ENCODE measurements at places on chromosomes 1 and 21.

GRCh38 chr1:28428012-28428411 is 58.5 kb downstream of the PHACTR4 start:
- peak overlapping the region; percentile 2 for H3K27ac ChIP-seq
- H3K4me3 ChIP-seq = no peak overlapping the region
- no peaks in the 10 kb centered on the region for H3K36me3 ChIP-seq
- H3K4me1 ChIP-seq = peaks cover 15% of the 10 kb centered on the region
- H3K27me3 ChIP-seq = no peaks in the 10 kb centered on the region
- DNase-seq = no peak

GRCh38 chr1:220824031-220824989 is 37.6 kb downstream of the MTARC1 start:
- no peaks in the 10 kb centered on the region for H3K4me1 ChIP-seq
- no peak for DNase-seq
- no peaks in the 10 kb centered on the region for H3K36me3 ChIP-seq
- H3K27me3 ChIP-seq = peaks cover 7% of the 10 kb centered on the region
- no peak overlapping the region for H3K27ac ChIP-seq

GRCh38 chr21:36547464-36547863 is 67.5 kb upstream of the CLDN14 start:
- no peaks in the 10 kb centered on the region for H3K4me1 ChIP-seq
- H3K4me3 ChIP-seq = no peak overlapping the region
- no peak overlapping the region for H3K27ac ChIP-seq
- peaks cover 5% of the 10 kb centered on the region for H3K27me3 ChIP-seq
- H3K36me3 ChIP-seq = no peaks in the 10 kb centered on the region

DNA sequence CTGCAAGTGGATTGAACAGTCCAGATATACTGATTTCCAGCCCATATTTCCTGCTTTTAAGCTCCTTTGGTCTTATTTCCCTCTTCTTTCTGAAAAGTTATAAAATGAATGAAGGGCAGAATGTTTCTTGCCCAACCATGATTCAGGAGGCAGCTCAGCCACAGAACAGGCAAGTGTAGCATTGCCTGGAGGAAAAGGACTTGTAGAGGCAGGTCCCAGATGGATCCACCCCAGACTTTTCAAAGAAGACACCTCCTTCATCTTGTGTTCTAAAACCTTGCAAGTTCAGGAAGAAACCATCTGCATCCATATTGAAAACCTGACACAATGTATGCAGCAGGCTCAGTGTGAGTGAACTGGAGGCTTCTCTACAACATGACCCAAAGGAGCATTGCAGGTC is at the start of gene CLCA2:
Gene CLCA2 (plus strand): TSS at position 299 of the 400 bp plus-strand sequence. CDS start 77 bp downstream, at position 376.
- H3K27ac ChIP-seq = no peak within 1 kb of the TSS
- H3K4me3 ChIP-seq = no peak within 1 kb of the TSS
- H3K4me1 ChIP-seq = peaks cover 2% of the 10 kb centered on the region
- peaks cover 5% of the 10 kb centered on the region for H3K27me3 ChIP-seq

GRCh38 chr1:24102961-24103360 is 9.0 kb downstream of the MYOM3 start:
- peaks cover 3% of the 10 kb centered on the region for H3K27me3 ChIP-seq
- no peak overlapping the region for H3K27ac ChIP-seq
- no peak for DNase-seq
- no peaks in the 10 kb centered on the region for H3K4me1 ChIP-seq
- no peaks in the 10 kb centered on the region for H3K36me3 ChIP-seq

- no peak overlapping the region for H3K4me3 ChIP-seq
- no peak overlapping the region for H3K27ac ChIP-seq
- DNase-seq = no peak
These were observed 100.0 kb upstream of the EDEM3 start for GRCh38 chr1:184854496-184855140.

- no peak overlapping the region for H3K4me3 ChIP-seq
- no peak overlapping the region for H3K27ac ChIP-seq
- peaks cover 2% of the 10 kb centered on the region for H3K36me3 ChIP-seq
These were observed 3.6 kb upstream of the SERBP1 start for GRCh38 chr1:67433837-67434236.

Data from immature natural killer cell (primary cell).